ENCODE measurements at places on chromosomes 16 and 17. TPM values are rescaled to one million over a fixed set of nuclear protein-coding genes. Genes with fewer than 3 reads are reported as not detected.

Gene LRRC37A
- 0.69 TPM for polyA plus RNA-seq

Gene C16orf46
- polyA plus RNA-seq: 0.16 TPM

Gene GNAO1
- 0.45 TPM for polyA plus RNA-seq

Gene EXOSC6
- polyA plus RNA-seq: 11.8 TPM

Gene AGRP
- polyA plus RNA-seq: not detected

Gene KRTAP16-1
- polyA plus RNA-seq: 0.30 TPM

Gene MYOCD
- not detected for polyA plus RNA-seq

Gene KRT33B
- polyA plus RNA-seq: not detected

Gene KAT2A
- polyA plus RNA-seq: 2.9 TPM

Gene ST6GALNAC1
- not detected for polyA plus RNA-seq

Gene CHMP1A
- 111 TPM for polyA plus RNA-seq

Gene FBXW10B
- not detected for polyA plus RNA-seq

Gene ATP6V0A1
- polyA plus RNA-seq: 4.2 TPM

Gene C1QTNF8
- polyA plus RNA-seq: not detected

Gene NTN3
- polyA plus RNA-seq: not detected

Gene OR4D1
- 1.4 TPM for polyA plus RNA-seq

Gene HBZ
- polyA plus RNA-seq: not detected

Gene TMC5
- not detected for polyA plus RNA-seq

Measured in immature natural killer cell (primary cell).